ENCODE measurements at places on chromosomes 7 and 10.

- DNase-seq, result no peak
Observed at GRCh38 chr10:76270464-76270863, 839.0 kb downstream of the LRMDA start.

DNA sequence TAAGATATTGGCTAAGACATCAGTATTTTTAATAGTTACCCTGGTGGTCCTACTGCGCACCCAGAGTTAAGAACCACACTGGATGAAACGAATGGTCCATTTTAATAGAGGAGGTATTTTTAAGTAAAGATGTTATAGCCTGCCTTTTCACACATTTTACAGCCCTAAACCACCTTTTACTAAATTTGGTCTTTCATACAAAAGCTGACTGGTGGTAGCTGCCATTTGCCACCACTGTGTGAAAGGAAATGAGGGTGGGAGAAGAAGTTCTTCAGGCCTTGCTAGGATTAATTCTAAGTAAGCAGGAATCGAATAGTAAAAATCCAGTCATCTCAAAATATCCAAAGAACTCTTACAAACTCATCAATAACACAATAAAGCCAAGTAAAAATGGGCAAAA is 15.2 kb upstream of the APBB1IP start:
- no peak for DNase-seq

GRCh38 chr7:144063710-144064109 is 5.9 kb upstream of the OR2A25 start:
- DNase-seq, result no peak

DNA sequence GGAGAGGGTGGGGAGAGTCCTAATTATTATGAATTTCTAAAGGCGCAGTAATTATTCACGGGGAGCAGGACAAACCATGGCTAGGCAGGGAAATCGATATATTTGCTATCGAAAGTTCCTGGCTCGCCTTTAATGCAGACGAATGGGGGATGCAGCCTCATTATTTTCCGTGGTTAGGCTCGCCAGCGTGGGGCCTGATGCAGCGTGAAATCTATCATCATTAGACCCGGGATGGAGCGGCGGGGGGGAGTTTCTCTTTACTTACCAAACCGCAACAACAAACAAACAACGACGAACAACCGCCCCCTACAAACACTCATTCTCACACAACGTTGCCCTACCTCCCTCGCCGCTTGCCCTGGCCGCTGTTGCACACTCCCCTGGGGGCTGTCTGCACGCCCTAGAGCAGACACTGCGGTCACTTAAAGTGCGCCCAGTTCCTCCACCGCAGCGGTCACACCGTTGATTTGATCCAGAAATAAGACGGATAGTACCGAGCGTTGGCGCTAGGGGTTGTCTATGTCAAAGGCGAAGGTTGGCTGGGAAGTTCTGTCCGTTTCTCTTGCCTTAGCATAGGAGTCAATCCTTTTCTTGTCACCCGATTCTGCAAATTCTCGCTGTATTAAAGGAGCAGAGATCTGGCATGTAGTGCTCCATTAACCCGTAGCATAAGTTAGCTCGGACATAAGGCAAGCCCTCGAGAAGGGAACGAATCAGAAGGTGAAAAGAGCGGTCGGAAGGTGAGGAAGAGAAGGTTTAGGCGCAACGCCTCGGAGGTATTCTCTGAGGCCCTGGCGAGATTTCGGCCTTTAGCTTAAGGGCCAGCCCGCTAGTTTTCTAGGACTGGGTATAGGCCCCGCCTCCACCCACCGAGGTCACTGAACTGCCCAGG is 10.4 kb downstream of the NXPH1 start:
- DNase-seq, result no peak

GRCh38 chr10:118584181-118584954 is 11.1 kb downstream of the PRLHR start:
- DNase-seq, result no peak

- DNase-seq, result no peak
Observed at GRCh38 chr10:114246679-114247305, 7.7 kb downstream of the VWA2 start.

- DNase-seq, result no peak
Observed at GRCh38 chr10:129329385-129330055, 137.5 kb upstream of the MGMT start.

- DNase-seq, result no peak
Observed at GRCh38 chr7:65924193-65924592, 51.3 kb downstream of the VKORC1L1 start.
